ENCODE measurements at places on chromosomes 7 and 10.

DNA sequence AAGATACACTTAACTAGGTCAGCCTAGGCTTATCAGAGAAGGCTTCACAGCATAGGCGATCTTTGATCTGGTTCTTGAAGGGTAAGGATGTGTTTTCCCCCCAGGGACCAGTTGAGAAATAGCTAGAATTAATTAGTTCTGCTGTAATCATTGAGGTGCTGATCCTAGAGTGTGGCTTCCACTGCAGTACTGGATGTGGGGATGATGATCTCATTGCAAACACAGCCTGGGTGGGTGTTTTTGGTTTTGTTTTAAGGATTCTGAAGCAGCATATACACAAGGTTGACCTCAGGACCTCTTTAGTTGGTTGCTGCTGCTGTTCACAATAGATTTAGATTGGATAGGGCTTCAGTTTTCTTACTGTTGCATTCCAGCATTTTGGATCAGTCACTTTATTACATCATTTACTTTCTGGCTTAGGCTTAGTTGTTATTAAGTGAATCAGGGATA lies 159.7 kb downstream of the AUTS2 start:
- DNase-seq = no peak

DNA sequence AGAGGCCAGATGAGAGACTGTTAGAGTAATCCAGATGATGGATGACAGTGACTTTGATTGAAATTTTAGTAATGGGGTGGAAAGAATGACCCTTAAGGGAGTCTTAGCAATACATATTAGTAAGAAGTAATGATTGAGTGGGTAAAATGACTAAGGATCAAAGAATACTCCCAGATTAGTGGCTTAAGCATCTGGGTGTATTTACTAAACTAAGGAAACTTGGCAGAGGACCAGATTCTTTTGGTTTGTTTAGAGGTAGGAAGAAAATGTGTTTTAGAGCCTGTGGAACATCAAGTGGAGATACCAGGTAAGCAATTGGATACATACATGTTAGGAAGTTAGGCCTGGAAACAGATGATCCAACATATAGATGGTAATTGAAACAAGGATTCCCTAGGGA lies 58.8 kb upstream of the ADRA2A start:
- DNase-seq = no peak

DNA sequence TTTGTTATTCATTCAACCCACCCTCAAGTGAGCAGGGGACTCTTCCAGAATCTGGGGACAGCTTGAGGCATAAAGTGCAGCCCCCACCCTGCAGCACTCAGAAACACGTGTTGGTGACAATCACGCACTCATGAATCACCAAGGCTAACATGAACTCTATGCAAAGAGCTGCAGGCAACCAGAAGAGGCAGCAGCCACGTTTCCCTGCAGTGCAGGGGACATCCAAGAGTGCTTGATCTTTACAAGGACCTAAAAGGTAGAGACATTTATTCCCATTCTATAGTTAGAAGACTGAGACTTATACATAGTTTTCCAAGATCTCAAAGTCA lies 135.2 kb upstream of the GDF10 start:
- no peak for DNase-seq

- no peak for DNase-seq
Measured at GRCh38 chr10:101292194-101293006, 61.6 kb upstream of the BTRC start.

DNA sequence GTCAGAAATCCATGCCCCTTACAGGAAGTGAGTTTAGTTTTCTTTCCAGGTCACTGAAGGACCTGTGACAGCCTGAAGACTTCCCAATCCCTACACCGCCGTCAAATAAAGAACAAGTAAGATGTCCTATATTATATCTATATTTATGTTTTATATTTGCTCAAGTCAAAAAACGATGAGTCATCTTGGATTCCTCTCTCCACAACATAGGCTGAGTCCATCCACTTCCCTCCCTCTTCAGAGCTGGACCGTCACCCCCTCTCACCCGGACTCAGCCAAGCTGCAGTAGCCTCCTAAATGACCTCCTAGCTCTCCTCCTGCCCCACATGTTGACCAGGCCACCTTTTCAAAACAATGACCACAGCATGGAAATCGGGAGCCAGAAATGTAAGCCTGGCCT lies 53.5 kb downstream of the GLI3 start:
- DNase-seq = no peak

Data from activated CD4-positive, alpha-beta T cell treated with anti-CD3 and anti-CD28 coated beads for 1 hour (primary cell).